Pulmonary artery endothelial cell (primary cell): ENCODE measurements at places on chromosomes 16 and 17. TPM values are rescaled to one million over a fixed set of nuclear protein-coding genes. Genes with fewer than 3 reads are reported as not detected.

- DNase-seq, result no peak
Measured at GRCh38 chr17:39151943-39152818, 744 bp upstream of the PLXDC1 start.

DNA sequence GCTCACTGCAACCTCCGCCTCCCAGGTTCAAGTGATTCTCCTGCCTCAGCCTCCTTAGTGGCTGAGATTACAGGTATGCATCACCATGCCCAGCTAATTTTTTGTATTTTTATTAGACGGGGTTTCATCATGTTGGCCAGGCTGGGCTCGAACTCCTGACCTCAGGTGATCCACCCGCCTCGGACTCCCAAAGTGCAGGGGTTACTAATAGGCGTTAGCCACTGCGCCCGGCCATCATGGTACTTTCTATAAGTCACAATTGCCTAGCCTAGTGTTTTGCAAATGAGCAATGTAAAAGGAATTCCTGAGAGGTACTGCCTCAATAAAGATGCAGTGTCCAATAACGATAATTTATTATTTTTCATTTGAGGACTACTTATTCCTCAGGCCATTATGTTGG, 13.9 kb upstream of the PSMC3IP start:
- DNase-seq, result no peak

The PIGQ gene
- 21.0 and 24.1 TPM in 2 replicates for total RNA-seq

GRCh38 chr17:4026255-4026654, 62.0 kb upstream of the ATP2A3 start:
- DNase-seq, result no peak

The C16orf54 gene
- not detected in 2 replicates for total RNA-seq

DNA sequence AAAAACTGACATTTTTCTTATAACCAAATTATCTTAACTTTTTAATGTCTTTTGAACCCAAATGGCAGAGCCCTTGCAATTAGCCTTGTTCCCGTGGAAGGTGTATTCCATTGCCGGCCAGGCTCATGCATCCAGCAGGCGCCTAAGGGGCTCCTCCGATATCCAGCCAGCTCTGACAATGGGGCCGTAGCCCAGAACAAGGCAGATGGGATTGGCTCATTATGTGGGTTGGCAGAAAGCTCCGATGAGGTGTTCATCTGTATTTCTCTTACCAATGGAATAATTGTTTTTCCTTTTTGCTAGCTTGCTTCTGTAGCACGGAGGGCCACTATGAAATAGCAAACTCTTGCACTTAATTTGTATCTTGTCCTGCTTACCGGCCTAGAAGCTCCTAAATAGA, 208.2 kb upstream of the CHMP6 start:
- no peak for DNase-seq

GRCh38 chr17:37490638-37491614, 1.2 kb downstream of the DUSP14 start:
- peak; percentile 53 for DNase-seq

GRCh38 chr16:85098565-85098964, 13.7 kb downstream of the CIBAR2 start:
- no peak for DNase-seq

- DNase-seq, result peak; percentile 78
Measured at GRCh38 chr16:69535123-69536050, 30.4 kb upstream of the NFAT5 start.

DNA sequence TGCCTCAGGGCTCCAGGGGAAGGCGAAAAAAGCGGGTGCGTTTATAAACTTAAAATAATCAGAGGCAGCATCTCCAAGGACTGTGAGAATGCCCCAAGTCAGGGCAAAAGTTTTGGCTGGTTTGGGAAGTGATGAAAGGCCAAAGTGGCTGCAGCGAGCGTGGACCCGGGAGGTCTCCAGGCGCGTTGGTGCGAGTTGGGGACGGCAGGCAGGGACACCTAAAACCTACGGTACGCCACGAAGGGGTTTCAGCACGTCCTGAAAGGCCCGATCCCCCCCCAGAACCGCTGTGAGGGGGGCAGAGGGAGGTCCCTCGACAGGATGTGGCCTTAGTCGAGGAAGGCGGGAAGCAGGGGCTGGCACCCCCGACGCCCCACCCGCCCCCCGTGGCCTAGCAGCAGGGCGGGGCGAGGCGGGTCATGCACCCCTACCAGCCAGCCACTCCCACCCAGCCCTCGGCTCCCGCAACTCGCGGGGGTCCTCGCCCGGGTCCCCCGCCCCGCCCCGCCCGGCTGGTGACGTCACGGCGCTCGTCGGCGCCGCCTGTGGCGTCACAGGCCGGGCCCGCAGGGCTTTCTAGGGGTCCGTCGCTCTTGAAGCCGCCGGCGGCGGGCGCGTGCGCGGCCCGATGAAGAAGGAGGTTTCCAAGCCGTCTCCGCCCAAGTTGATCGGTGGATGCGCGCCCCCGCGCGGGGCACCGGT, at the start of gene MYCBPAP:
Gene MYCBPAP (plus strand): TSS at position 569 of the 702 bp plus-strand sequence. CDS start 236 bp downstream, outside the sequence.
- DNase-seq, result peak; percentile 41

The MYO1D gene
- total RNA-seq, result 49.0 and 76.4 TPM in 2 replicates

GRCh38 chr16:324451-325334, 27.8 kb downstream of the AXIN1 start:
- DNase-seq, result no peak

The KRT40 gene
- total RNA-seq, result not detected in 2 replicates

GRCh38 chr16:87263418-87264052, 53.7 kb downstream of the C16orf95 start:
- no peak for DNase-seq

GRCh38 chr17:57086069-57086930, 1.3 kb downstream of the AKAP1 start:
- no peak for DNase-seq

DNA sequence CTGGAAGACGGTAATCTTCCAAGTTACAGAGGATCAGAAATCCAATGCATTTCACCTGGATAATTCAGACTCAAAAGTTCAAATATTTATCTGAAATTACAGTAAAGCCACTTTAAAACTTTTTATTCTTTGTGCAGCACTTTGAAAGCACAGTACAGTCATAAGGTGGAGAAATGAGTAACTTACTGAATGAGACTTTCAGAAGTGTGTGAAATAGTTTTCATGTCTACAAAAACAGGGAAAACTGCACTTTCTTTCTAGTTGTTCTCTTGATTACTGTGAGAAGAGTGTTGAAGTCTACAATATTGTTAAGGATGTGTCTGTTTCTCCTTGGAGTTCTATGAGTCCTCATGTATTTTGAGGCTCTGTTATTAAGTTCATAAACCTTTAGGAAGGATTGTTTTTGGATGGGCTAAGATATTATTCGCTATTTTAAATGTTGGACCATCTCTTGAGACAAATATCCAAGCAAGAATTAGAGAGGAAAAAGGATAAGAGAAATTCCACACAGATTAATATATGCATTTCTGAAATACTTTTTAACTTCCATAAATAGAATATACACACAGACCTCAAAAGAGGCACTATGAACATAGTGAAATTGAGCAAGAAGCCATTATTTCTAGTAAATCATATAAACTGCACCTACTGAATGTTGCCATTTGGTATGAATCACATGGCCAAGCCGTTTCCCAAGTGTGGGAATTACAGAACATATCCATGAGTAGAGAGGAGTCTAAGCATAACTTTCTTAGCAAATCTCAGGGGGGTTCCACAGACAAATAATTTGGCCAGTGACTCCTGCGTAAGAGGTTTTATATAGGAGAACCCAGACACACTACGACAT, 83.6 kb upstream of the PLEKHM1 start:
- no peak for DNase-seq

GRCh38 chr16:22054847-22055590, 37.3 kb upstream of the VWA3A start:
- no peak for DNase-seq

GRCh38 chr16:17072104-17072503, 398.7 kb downstream of the XYLT1 start:
- DNase-seq, result no peak

The ARHGAP23 gene
- 44.8 and 45.1 TPM in 2 replicates for total RNA-seq

The ARHGAP44 gene
- total RNA-seq, result 0.28 and 0.53 TPM in 2 replicates

The CSH2 gene
- total RNA-seq, result not detected in 2 replicates

GRCh38 chr16:68447653-68448359, 502 bp downstream of the SMPD3 start:
- no peak for DNase-seq

GRCh38 chr16:27441998-27442397, 40.0 kb downstream of the IL21R start:
- no peak for DNase-seq

DNA sequence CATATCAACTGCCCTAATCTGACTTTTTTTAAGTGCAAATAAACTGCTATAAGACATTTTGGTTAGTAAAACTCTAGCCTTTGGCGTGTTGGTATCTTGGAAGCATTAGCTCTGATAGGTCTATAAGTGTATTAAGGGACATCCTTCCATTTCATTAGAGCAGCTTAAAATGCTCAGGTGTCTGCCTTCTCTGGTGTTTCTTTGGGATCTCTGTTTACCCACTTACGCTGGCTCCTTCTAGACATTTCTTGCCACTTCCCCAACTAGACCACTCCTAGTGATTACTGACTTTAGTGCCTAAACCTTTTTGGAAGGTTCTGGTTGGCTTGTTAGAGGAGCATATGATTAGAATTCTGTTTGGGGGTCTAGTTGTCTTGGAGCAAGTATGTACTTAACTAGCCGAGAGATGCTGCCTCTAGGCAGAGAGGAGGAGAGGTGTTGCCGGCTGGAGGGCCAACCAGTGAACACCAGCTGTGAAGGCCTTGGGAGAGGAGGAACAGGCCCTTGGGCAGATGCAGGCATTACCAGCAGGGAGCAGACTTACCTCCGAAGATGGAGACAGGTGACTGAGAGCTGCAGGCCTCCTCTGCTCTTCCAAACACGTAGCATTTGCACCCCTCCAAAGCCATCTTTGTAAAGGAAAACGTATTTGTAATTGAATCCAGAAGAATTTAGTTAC, 15.2 kb upstream of the CLEC18C start:
- no peak for DNase-seq

DNA sequence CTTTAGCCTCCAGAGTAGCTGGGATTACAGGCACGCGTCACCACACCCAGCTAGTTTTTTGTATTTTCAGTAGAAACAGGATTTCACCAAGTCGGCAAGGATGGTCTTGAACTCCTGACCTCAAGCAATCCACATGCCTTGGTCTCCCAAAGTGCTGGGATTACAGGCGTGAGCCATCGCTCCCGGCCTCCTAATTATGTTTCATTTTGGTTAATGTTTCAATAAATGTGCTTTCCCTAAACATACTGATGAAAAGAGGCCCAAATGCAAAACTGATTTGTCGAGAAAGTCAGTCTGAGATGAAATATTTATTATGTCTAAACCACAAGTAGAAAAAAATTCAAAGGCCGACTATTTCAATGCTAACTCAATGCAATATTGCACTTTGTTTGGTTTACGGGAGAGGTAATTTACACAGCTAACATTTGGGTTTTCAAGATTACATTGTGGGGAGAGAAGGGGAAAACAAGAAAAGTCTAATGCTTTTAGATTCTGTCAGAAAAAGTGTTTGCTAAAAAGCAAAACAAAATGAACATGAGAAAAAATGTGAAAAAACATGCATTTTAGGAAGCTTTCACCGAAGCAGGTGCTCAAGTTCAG, 9.8 kb downstream of the STAT3 start:
- no peak for DNase-seq

- DNase-seq, result peak; percentile 32
Measured at GRCh38 chr17:37089956-37090355, 141.2 kb downstream of the AATF start.
